ENCODE measurements at places on chromosomes 11 and 22. TPM values are rescaled to one million over a fixed set of nuclear protein-coding genes. Genes with fewer than 3 reads are reported as not detected.

GRCh38 chr22:40817737-40818136 lies 1.4 kb downstream of the SLC25A17 start:
- no peak for DNase-seq

- peak; percentile 17 for DNase-seq
These were observed 88.5 kb upstream of the FIBIN start for GRCh38 chr11:26905368-26905767.

The PATE4 gene
- not detected for total RNA-seq

DNA sequence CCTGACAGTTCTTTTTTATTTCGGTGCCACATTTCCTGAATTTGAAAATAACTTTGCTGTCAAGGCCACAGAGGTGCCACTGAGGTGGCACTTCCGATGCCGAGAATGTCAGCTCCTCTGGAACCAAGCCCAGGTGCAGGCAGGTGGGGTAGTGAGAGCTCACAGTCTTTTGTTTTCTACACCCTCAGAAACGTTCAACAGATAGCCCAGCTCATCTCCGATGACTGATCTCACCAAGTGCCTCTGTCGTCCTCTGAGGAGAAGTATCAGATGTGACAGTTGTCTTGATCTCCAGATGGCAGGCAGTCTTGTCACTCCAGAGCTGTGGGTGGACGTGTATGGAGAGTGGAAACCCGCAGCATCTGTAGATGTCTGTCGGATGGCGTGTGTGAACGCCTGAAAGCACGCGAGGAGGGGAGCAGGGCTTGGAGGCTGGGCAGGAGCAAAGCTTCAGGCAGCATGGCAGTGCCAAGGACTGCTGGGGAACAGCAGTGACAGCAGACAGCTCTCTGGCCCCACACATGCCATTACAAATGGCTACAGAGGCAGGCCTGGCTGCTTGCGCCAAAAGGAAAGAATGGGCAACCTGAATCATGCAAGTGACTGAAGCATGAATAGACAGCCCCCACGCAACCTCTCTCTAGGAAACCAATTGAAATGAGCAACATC lies 877.0 kb downstream of the OPCML start:
- no peak for DNase-seq

DNA sequence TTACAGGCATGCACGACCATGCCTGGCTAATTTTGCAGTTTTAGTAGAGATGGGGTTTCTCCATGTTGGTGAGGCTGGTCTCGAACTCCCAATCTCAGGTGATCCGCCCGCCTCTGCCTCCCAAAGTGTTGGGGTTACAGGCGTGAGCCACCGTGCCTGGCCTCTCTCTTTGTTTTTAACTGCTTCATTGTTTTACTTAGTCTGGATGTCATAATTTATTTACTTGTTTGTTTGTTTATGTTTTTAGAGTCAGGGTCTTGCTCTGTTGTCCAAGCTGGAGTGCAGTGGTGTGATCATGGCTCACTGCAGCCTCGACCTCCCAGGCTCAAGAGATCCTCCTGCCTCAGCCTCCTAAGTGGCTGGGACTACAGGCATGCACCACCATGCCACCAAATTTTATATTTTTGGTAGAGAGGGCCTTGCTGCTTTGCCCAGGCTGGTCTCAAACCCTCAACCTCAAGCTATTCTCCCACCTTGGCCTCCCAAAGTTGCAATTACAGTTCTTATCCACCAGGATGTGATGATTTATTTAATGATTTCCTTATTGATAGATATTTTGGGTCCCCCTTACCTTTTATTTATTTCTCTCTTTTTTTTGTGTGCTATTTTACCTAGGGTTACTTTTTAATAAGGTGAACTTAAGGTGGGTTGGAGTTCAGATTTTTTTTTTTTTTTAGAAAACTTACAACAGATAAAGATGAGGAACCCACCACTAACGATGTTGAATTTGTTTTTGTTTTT lies 52.6 kb upstream of the ADA2 start:
- no peak for DNase-seq
